ENCODE measurements at places on chromosomes 3 and 15.

- peak; percentile 69 for DNase-seq
Measured at GRCh38 chr15:66803182-66803729, 101.2 kb downstream of the SMAD6 start.

DNA sequence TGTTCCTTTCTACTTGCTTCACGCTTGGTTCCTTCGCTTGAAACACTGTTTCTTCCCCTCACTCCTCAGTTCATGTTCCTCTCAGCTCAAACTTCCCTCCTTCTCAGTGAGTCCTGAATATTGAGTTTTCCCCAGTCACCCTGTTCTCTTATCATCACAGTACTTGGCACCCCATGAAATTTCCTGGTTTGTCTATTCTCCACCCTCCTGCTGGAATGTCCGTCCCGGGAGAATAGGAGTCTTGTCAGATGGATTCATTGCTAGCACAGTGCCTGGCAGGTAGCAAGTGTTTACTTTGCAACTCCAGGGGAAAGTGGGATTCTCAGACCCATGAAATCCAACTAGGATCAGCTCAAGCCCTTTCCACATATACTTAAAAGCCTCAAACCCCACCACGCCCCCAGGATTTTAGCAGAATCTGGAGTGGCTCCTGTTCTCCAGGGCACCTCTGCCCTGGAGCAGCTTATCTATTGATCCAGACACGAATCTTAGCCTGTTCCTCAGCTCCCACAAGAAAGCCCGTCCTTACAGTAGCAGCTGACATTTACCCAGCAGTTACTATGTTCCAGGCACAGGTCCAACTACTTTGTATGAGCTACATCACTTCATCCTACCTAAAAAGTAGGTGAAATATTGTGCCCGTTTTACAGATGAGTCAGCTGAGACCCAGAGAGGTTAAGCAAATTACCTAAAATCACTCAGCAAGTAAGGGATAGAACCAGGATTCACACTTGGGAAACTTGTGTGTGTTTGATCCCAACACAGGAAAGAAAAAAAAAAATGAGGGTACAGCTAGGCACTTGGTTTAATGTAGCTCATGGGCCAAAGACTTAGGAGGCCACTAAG, 36.8 kb upstream of the MAP3K13 start:
- DNase-seq = no peak

- DNase-seq = no peak
Measured at GRCh38 chr3:50319894-50320625, 2.5 kb downstream of the HYAL2 start.

DNA sequence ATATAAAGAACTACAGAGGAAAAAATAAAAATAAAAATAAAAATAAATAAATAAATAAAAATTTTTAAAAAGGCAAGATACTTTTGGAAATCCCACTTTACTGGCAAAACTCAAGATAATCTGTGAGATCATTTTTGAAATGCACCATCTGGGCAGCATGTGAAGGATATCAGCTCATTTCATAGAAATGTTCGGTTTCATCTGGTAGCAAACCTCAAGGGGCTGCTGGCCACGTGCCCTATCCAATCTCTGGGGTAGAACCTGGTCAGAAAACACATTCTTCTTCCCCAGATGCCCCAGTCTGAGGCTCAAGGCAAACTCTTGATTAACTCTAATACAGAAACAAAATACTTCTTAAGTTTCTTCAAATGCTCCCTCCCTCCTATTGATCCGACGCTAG, 166.0 kb downstream of the FMN1 start:
- no peak for DNase-seq

- DNase-seq = no peak
Measured at GRCh38 chr3:177749836-177750235, 552.6 kb upstream of the TBL1XR1 start.

GRCh38 chr15:28107111-28107903, 8.2 kb upstream of the OCA2 start:
- DNase-seq = no peak

DNA sequence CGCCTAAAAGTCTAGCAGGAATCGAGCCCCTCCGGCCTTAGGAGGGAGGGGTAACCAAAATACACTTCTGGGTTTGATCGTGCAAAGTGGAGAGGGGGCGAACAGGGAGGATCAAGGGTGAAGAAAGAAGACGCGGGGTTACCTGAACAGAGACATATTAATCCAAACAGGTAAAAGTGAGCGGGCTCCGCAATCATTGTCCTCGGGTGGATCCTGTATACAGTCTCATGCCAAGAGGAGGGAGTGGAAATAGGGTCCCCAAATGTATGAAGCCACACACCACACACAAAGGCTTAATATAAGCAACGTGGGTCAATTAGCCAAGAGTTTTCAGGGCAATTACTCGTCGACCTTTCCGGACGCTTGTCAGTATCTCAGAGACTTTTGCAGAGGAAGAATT, 749.5 kb downstream of the ROBO1 start:
- DNase-seq = peak; percentile 11

GRCh38 chr3:125240496-125240895, 27.9 kb upstream of the SLC12A8 start:
- DNase-seq = no peak

GRCh38 chr3:177341736-177342419, 144.6 kb upstream of the TBL1XR1 start:
- DNase-seq = no peak

DNA sequence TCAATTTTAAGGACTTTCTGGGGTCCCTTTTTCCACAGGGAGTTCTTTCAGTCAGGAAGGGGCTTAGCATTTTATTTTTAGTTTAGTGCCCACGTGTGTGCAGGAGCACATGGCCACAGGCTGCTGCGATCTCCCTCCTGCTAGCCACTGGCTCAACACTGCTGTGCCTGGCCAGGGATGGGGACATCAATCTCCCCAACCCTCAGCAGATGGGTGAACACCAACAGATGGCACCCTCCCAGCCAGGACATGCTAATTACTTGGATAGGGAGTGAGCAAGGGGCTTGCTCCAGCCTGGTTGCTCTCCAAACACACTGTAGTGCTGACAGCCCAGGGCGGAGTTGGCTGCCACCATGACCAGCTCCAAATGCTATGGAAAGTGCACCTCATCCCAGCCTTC, 7.4 kb upstream of the RIOX2 start:
- no peak for DNase-seq

Measured in prostate gland (tissue), 2 donors.